H9 (cell line): ENCODE measurements at places on chromosomes 4 and X. TPM values are rescaled to one million over a fixed set of nuclear protein-coding genes. Genes with fewer than 3 reads are reported as not detected.

- H3K27me3 ChIP-seq, result no peaks in the 10 kb centered on the region
- peaks cover 17% of the 10 kb centered on the region for H3K36me3 ChIP-seq
- no peaks in the 10 kb centered on the region for H3K4me1 ChIP-seq
- no peak overlapping the region for H3K4me3 ChIP-seq
- H3K27ac ChIP-seq, result no peak overlapping the region
These were observed 43.2 kb downstream of the AKAP4 start for GRCh38 chrX:50157545-50158135.

- peaks cover 5% of the 10 kb centered on the region; the same call in 1 of the 3 replicates for H3K36me3 ChIP-seq
- H3K4me1 ChIP-seq, result no peaks in the 10 kb centered on the region; the same call in 1 of the 2 replicates
- no peak overlapping the region for H3K27ac ChIP-seq
- peak; percentile 28 for DNase-seq
These were observed 4.2 kb downstream of the NKX1-1 start for GRCh38 chr4:1402021-1402515.

DNA sequence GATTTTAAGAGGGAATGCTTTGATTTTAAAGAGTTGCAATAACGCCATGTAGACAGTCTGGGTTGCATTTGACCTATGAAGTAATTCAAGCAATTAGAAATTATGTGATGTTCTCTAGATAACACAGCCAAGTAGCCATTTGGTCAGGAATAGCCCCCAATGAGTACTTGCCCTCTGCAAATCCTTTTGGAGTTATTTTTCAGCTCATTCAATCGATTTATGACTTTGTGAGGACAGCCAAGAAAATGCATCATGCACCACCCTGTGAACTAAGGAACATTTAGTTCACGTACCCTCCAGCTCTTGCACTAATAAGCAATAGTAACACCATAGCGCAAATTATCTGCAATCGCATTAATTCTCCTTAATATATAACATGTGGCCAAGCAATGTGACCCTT is 552.6 kb upstream of the INTU start:
- no peaks in the 10 kb centered on the region for H3K36me3 ChIP-seq
- no peaks in the 10 kb centered on the region for H3K27me3 ChIP-seq
- no peaks in the 10 kb centered on the region for H3K4me1 ChIP-seq
- no peak overlapping the region for H3K4me3 ChIP-seq
- no peak overlapping the region for H3K27ac ChIP-seq
- DNase-seq, result no peak

RCHY1 gene
- total RNA-seq, result 47.7 and 47.9 TPM in 2 replicates

F11 gene
- 0.50 and 0.97 TPM in 2 replicates for total RNA-seq

THAP9 gene
- total RNA-seq, result 14.6 and 14.8 TPM in 2 replicates
